ENCODE measurements at places on chromosomes 12 and 14.

GRCh38 chr12:64347630-64348029 is 42.9 kb downstream of the C12orf56 start:
- DNase-seq = no peak

- no peak for DNase-seq
These were observed 193.8 kb downstream of the CHST11 start for GRCh38 chr12:104650541-104650940.

DNA sequence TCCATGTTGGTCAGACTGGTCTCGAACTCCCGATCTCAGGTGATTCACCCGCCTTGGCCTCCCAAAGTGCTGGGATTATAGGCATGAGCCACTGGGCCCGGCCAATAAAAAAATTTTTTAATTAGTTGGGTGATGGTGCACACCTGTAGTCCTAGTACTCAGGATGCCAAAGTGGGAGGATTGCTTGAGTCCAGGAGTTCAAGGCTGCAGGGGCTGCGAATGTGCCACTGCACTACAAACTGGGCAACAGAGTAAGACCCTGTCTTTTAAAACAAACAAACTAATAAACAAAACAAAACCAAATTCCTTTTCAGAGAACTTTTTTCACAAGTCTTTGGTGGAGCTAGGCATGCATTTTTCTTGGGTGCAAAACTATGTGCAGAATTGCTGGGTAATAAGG is 10.1 kb upstream of the SPSB2 start:
- DNase-seq = no peak

DNA sequence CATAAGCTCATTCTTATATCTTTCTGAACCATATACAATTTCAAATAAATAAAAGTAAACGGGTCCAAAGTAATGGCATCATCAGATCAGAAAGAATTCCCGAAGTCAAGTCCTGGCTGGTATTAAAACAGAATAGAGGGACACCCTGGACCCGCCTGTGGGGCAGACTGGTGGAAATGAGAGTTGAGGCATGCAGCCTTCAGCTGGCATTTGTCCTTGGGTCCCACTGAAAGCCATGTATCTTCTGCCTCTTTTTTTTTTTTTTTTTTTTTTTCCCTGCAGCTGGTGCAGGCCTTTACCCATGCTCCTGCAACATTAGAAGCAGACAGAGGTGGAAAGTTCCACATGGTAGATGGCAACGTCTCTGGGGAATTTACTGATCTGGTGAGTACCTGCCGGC is 9.9 kb downstream of the AHSA1 start:
- no peak for DNase-seq

DNA sequence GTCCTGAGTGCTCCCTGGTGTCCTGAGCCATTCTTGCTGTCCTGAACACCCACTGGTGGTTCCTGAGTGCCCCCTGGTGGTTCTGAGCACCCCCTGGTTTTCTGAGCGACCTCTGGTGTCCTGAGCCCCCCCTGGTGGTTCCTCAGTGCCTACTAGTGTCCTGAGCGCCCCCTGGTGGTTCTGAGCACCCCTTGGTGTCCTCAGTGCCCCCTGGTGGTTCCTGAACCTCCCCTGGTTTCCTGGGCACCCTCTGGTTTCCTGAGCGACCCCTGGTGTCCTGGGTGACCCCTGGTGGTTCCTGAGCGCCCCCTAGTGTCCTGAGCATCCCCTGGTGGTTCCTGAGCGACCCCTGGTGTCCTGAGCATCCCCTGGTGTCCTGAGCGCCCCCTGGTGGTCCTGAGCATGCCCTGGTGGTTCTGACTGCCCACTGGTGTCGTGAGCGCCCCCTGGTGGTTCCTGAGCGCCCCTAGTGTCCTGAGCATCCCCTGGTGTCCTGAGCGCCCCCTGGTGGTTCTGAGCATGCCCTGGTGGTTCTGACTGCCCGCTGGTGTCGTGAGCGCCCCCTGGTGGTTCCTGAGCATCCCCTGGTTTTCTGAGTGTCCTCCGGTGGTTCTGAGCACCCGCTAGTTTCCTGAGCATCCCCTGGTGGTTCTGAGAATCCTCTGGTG is 473.1 kb downstream of the TMEM121 start:
- DNase-seq = peak; percentile 7

- DNase-seq = peak; percentile 48
These were observed 3.7 kb downstream of the REM2 start for GRCh38 chr14:22886500-22887259.

- DNase-seq = no peak
These were observed 75.9 kb upstream of the AMIGO2 start for GRCh38 chr12:47155457-47156166.

DNA sequence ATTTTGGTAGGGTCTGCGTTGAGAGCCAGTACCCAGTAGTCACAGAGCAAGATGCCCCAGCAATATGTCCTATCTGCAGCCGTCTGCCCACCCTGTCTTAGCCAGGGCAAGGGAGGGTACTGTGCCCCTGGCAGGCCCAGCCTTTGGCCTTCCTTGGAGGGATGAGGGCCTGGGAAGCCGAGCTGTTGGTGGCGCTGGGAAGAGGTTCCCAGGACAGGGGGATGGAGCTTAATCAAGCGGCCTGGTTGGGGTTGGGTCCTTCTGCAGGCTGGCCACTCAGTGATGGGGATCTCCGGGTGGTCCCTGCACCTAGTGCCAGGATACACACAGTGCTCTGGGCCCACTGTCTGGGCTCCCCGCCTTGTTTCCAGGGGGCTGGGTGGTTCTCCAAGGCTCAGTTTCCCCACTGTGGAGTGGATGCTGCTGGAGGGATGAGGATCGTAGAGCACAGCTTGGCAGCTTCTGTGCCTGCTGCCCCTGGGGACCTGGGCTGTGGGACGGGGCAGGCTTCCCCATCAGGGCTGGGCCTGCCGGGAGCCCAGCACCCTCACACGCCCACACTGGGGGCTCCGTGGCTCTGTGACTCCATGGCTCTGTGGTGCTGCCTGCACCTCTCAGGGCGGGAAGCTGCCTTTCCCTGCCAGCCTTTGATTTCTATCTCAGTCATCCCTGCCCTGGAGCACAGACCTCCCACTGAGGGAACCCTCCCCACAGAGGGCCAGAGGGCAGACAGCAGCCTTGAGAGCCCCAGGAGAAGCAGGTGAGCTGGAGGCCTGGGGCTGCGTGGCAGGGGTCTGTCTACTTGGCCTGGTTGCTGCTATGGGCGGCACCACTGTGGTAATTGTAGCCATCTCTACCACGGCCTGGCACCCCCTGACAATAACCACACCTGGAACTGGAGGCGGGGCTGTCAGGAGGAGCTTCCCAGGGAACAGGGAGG is 357.0 kb downstream of the TMEM121 start:
- DNase-seq = no peak

DNA sequence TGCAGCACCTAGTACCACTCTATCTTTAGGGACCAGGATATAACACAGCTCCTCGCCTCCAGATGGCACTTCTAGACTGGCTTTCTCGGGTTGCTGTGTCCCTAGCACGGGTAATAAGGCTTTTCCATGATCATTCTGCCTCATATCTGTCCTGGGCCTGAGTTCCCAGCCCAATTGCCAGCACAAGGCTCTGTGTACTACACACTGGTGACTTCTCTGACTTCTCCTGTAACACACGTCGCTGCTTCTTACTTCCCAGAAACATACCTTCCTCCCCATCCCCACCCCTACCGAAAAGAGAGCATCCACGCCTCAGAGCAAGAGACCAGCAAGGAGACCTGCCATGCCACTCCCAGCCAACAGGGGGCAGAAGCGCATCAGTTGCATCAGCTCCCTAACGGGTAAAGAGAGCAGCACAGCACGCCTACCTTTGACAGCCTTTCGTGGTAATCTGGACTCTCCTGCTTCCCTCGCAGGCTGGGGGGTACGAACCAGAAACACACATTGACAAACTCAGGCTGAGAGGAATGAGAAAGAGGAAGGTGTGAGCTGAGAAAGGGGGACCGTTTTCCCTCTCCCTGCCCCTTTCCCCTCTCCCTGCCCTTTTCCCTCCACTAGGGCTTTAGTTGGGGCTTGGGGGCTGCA is 21.2 kb upstream of the ZNF740 start:
- DNase-seq = peak; percentile 58

DNA sequence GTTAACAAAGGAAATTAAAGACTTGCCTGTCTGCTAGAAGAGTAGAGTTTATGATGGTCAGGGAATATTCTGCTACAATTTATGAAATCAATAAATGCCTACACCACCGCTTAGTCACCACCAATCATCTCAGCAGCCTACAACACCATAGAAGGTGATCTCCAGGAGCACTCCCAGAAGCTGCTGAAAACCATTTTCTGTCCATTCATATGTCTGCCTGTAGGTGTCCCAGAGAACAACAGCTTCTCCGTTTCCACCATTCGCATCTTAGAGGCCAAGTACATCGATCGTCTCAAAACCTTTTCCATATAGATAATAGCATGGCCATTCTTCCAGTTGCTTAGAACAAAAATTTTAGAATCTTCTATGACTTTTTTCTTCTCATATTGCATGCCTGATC is 303.4 kb downstream of the KCNC2 start:
- DNase-seq = no peak

- DNase-seq = no peak
These were observed 561.9 kb downstream of the CCER1 start for GRCh38 chr12:90393089-90393488.

- peak; percentile 12 for DNase-seq
These were observed 1766.9 kb upstream of the SEL1L start for GRCh38 chr14:83300476-83301064.

DNA sequence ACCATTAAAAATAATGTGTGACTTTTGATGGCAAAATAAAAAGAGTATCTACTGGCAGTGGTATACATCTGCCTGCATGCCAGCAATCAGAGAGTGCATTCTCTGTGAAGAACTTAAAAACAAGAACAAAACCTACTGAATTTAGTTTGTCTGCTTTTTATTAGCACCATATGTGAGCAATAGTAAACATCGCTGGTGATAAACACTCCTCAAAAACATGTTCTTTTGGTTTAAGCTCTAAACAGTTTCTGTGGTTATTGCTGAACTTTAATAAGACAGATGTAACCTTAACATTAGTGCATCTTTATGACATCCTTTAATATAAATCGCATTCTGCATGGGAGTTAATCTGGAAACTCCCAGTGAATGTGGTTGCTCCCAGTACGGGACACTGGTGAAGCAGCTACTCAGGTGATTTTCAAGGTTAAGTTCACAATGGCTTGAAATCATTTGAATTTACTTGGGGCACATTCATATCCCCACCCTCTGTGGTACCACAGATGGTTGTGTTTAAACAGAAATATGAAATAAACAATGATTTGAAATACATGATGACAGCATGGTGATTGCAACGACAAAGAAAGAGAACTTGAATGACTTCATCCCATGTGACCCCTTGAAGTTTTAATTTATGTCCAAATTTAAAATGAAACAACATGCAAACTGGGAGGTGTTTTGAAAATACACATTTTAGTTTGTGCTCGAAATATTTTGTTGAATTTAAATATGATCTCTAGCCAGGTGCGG is 285.9 kb downstream of the FOXN3 start:
- DNase-seq = no peak

- no peak for DNase-seq
These were observed 15.7 kb upstream of the ANO2 start for GRCh38 chr12:5960783-5961182.

GRCh38 chr12:47578836-47579235 is 127.0 kb downstream of the RPAP3 start:
- DNase-seq = no peak
